ENCODE measurements at places on chromosomes 3 and 15.

- no peak for DNase-seq
Measured at GRCh38 chr3:59106085-59106648, 56.3 kb upstream of the CFAP20DC start.

- DNase-seq, result no peak
Measured at GRCh38 chr3:140931801-140932200, 9.8 kb upstream of the SLC25A36 start.

GRCh38 chr3:186687120-186687651, 21.4 kb downstream of the HRG start:
- no peak for DNase-seq

GRCh38 chr3:114929971-114930732, 216.9 kb downstream of the ZBTB20 start:
- no peak for DNase-seq

- DNase-seq, result no peak
Measured at GRCh38 chr3:157824281-157824680, 281.9 kb downstream of the SHOX2 start.

GRCh38 chr3:13666781-13667709, 118.1 kb downstream of the FBLN2 start:
- no peak for DNase-seq

DNA sequence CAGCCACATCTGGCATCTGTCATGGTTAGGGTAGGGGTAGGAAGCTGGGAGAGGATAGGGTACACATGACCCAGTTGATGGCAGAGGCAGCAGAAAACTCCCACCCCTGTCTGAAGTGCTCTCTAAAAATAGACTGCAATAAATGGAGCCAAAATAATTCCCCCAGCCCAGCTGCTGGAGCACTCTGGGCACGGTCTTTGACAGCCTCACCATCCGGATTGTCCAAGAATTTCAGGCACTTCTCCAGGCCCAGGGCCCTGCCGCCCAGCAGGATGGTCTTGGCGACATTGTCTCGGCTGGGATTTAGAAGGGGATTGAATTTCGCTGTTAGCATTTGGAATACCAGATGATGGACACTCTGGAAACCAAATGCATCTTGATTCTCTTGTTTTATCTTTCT, 103.7 kb downstream of the IQSEC1 start:
- no peak for DNase-seq

GRCh38 chr3:124878561-124879336, 8.4 kb downstream of the ITGB5 start:
- DNase-seq, result peak; percentile 72

- no peak for DNase-seq
Measured at GRCh38 chr3:45858809-45859543, 17.1 kb upstream of the LZTFL1 start.

DNA sequence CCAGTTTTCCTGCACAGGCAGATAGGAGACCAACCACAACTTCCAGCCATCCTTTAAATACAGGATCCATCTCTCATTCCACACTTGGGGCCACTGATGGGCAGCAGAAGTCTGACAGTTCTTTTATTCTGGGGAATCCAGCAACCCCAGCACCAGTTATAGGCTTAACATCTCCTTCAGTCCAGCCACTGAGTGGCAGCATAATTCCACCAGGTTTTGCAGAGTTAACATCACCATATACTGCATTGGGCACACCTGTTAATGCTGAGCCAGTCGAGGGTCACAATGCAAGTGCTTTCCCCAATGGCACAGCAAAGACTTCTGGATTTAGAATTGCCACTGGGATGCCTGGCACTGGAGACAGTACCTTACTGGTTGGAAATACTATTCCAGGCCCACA, 2.9 kb downstream of the NPAP1 start:
- DNase-seq, result no peak

GRCh38 chr3:161950318-161950868, 453.8 kb downstream of the OTOL1 start:
- no peak for DNase-seq

- no peak for DNase-seq
Measured at GRCh38 chr15:47866446-47866845, 149.1 kb downstream of the SEMA6D start.

GRCh38 chr15:98967916-98968315, 39.7 kb downstream of the PGPEP1L start:
- no peak for DNase-seq

GRCh38 chr3:13229273-13229949, 156.2 kb upstream of the IQSEC1 start:
- peak; percentile 45 for DNase-seq

GRCh38 chr3:106255870-106256248, 387.0 kb upstream of the CBLB start:
- DNase-seq, result no peak

DNA sequence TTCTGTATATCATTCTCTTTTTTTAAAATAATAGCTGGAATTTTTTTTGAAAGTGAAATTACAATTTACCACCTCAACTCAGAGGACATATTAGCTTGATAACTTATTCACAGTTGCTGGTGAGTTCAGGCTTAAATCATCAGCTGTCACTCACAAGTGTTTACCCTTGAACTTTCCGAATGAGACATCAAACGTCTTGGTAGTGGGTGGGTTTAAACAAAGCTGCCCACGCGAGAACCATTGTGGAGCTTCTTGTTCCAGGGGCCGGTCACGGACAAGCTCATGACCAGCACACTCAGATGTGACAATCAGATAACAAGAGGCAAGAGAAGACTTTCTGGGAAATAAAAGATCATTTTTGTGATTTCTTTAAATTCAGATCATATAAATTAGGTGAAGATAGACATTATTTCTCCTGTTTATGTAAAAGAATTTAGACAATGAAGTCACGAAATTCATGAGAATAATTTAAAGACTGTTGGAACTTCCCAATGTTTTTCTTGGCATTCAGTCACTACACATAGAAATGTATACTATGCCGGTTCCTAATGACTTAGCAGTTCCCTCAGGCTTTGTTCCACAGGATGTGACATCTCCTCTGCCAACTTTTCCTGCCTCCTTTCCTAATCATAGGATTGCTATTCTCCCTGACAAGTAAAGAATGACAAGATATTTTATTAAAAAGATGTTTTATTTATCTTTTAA, 29.3 kb downstream of the BTD start:
- no peak for DNase-seq

DNA sequence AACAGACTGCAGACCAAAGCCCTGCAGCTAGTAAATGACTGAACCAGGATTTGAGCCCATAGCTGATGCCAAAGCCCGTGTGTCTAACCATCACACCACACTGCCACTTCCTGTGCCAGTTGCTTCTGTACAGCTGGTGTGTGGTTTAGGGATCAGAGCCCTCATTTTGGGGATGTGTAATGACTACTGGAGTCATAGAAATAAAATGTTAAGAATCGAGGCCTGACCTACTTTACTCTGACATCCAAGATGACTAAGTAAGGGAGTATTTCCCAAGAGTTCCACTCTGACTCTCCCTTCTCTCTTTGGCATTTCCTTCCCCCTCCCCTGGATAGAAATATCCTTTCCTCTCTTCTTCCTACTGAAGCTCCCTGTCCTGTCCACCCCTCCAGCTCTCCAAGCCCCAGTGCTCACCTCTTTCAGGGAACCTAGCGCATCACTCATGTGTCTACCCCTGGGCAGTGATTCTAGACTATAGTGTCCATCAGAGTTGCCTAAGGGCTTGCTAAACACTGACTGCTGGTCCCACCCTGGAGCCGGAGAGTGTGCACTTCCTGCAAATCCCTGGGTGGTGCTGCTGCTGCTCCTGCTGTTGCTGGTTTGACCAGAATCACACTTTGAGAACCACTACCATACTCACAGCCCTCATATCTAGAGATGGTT, 53.8 kb downstream of the MGLL start:
- peak; percentile 84 for DNase-seq

DNA sequence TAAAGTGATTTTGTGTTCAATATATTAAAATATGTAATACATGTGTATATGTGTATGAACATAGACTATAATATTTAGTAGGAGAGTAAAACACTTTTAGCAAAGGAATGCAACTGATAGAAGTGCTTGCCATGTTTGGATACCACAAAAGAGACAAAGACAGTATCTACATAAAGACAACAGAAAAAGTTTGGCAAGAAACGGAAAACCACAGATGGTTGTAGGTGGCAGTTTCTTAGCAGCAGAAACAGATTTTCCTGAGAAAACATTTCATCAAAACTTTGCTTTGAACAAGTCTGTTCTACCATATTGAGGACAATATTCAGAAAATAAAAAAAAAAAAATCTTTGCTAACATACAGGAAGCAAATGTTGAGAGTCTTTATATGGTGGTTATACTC, 1560.4 kb upstream of the GBE1 start:
- no peak for DNase-seq

GRCh38 chr15:31236184-31237042, 90.2 kb upstream of the KLF13 start:
- no peak for DNase-seq

DNA sequence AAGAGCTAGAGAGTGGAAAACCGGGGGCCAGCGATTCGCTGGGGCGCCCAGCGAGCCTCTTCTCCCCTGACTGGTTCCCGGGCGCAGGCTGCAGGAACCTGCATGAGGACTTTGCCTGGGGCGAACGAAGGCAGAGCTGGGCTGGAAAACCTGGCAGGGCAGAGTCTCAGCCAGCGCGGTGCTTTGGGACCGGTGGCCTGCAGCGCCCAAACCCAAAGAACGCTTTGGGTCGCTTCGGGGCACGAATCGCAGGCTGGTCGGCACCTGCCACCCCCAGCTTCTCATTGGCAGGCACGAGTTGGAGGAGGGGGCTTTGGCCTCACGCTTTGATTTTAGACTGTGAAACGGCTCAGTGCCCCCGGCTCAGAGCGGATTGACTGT, 3.0 kb downstream of the ONECUT1 start:
- no peak for DNase-seq

DNA sequence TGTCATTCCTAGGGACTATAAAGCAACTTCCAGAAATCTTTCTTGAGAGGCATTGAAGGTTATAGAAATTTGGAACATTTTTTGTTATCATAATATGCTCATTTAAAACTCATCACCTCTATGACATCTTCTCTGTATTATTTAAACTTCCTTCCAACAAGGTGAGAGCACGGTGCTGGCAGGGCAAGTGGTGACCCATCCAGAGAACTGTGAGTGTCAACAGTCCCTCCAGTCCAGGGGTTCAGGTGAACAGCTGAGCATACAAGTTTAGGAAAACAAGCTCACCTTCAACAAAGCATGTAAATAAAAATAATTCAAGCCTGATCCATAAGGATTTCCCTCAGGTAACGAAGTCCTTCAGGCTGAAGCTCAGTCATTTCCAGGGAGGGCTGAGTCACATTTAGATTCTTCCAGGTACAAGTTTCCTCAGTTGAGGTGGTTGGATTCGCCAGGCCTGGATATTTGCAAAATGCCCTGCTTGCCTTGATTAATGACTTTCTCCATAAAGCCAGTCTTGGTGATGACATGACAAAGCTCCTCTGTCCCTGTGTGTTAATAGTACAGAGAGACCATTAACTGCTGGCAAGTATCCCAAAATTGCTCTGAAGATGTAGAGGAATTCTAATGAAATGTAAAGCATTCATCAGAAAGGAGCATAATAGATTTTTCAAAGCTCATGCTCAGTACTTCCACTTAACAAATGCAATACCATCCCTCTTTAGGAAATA, 263.6 kb upstream of the GADL1 start:
- DNase-seq, result no peak

DNA sequence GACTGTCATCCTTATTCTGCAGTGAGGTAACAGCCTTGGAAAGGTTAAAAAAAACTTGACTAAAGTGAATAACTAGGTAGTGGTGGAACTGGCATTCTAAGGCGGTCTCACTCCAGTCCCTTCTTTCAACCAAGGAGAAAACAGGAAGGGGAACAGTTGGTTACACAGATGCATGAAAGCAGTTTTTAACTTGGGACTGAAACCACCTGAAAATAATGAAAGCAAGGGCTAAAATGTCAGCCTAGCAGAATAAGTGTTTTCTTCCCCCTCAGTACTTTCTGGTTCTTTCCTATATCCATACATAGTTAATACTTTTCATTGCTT, 748 bp upstream of the AVEN start:
- no peak for DNase-seq

DNA sequence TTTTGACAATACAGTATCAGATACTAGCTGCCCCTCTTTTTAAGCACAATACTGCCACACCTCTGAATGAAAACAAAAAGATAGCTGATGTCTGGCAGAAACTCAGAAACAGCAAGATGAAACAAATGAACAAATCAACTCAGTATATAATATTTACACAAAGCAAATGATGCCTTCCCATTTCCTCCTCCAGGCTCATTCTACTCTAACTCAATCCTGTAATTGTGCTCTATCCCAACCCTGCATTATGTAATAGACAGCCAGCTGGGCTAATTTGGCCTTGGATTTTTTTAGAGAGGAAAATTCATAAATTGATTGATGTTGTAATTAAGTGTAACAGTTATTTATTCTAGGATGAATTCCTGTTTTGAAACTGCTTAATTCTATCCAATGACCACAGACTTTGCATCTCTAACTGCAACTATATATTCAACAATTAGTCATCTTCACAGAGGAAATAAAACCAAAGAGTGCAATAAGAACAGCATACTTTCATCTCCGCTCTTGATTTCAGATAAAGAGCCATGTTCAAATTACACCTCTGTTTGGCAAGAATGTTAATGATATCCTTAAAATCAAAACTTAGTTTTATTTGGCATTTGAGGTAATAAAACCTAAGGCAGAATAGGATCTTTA, 6.1 kb downstream of the ATG3 start:
- no peak for DNase-seq

DNA sequence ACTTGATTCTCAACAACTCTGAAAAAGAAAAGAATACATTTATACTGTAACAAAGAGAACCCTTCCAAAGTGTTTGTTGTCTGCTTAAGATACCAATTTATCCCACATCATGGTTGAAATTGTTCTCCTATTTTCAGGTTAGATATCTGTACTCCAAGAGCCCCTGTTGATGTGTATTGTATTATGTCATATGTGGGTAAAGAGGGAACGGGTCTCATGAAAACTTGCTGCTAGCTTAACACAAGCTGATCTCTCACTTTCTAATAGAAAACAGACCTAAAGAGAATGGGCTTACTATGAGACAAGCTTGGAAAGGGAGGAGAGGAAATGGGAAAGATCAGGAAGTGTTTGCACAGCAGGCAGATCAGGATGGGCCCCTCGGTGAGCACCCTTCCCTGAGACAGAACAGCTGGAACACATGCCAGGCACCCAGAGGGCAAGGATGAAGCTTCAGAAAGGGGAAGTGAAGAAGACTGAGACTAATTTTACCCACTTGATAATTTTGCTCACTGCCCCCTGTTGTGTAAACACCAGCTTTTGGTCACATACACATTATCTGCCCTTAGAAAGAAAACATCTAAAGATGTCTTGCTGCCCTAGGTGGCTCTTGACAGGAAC, 747.9 kb upstream of the CCDC54 start:
- DNase-seq, result no peak

DNA sequence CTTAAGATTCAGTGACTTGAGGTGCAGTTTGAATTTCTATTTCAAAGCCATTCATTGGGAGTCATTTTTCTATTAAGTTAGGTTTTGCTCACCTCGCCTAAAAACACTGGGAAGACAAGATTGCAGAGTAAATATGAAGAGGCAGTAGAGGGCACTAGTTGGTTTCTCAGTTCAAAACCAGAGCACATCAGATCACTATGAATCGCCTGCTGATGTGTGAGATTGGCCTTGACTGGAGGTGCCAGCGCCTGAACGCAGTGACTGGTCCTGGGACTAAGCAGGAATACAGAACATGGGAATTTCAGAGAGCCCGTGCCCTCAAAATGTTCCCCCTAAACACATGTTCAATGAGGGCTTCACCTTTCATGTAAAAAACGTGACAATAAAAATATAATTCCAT, 229.0 kb downstream of the ITPR1 start:
- DNase-seq, result no peak

- peak; percentile 70 for DNase-seq
Measured at GRCh38 chr3:150469931-150470740, 62.0 kb downstream of the TSC22D2 start.

All from keratinocyte (primary cell).